ENCODE measurements at places on chromosomes 1 and 21. TPM values are rescaled to one million over a fixed set of nuclear protein-coding genes. Genes with fewer than 3 reads are reported as not detected.

- DNase-seq, result no peak
Measured at GRCh38 chr1:14909920-14910460, 243.6 kb upstream of the TMEM51 start.

The ANKRD45 gene
- total RNA-seq, result not detected

- peak; percentile 63 for DNase-seq
Measured at GRCh38 chr1:159829273-159829634, 2.6 kb downstream of the SLAMF8 start.

DNA sequence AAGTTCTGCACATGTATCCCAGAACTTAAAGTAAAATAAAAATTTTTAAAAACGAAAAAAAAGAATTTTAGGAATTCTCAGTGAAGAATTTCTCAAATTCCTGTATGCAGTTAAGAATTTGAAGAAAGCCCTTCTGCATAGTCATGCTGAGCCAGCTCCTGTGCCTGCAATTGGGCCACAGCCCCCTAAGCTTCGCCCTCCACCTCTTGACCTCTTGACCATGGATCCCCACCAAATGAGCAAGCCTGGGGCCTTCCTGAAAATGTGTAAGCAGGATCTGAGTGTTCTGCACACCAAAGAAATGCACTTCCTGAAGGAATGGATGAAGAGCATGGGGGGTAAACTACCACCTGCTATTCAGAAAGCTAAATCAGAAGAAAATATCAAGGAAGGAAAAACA is 52.0 kb downstream of the NBPF6 start:
- DNase-seq, result no peak

DNA sequence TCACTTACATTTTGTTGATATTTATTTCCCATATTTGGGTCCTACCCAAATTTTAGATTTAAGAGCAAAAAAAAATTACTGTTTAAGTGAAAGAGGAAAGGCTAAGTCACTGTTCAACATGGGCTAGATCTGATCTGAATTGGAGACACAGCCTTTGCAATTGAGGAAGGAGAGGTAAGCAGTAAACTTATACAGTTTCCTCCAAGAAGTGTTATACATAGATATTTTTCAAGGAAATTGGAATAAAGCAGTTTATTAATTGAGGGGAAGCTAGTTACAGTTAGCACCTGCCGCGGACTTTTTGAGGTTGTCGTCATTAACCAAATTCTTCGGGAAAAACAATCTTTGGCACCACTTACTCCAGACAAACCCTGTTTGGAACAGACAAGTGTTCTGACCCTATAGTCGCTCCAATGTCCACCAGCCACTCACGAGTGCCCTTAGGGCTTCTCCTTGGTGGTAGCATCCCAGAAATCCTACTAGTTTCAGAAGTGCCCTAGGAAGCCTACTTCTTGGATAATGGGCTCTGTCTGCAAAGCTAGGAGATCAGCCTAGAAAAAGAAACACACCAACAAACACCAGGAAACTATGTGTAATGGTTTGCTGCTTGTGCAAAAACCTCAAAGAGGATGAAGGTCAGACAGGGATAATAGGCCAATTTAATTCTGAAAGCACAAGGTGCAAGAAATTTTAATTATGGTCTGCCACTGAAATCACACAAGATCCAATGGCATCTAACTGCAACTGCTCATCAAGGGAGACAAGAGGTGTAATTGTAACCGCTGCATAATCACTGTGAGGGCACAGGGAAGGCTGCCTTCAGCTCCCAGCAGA is 2.5 kb downstream of the WLS start:
- DNase-seq, result no peak

The CRP gene
- total RNA-seq, result 3.6 TPM

DNA sequence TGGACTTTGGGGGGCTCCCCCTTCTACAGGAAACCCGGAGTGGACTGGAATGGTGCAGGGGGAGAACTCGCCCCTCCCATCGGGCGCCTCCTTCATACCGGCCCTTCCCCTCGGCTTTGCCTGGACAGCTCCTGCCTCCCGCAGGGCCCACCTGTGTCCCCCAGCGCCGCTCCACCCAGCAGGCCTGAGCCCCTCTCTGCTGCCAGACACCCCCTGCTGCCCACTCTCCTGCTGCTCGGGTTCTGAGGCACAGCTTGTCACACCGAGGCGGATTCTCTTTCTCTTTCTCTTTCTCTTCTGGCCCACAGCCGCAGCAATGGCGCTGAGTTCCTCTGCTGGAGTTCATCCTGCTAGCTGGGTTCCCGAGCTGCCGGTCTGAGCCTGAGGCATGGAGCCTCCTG is at the start of gene TNFRSF14:
Gene TNFRSF14, plus strand, starts transcription at position 95 of the 401 bp plus-strand sequence. Its CDS starts 294 bp downstream, at position 389.
- peak; percentile 29 for DNase-seq

- DNase-seq, result no peak
Measured at GRCh38 chr21:31673321-31673912, 13.9 kb downstream of the SOD1 start.

GRCh38 chr1:221742555-221743415 is 896 bp upstream of the DUSP10 start:
- peak; percentile 96 for DNase-seq

DNA sequence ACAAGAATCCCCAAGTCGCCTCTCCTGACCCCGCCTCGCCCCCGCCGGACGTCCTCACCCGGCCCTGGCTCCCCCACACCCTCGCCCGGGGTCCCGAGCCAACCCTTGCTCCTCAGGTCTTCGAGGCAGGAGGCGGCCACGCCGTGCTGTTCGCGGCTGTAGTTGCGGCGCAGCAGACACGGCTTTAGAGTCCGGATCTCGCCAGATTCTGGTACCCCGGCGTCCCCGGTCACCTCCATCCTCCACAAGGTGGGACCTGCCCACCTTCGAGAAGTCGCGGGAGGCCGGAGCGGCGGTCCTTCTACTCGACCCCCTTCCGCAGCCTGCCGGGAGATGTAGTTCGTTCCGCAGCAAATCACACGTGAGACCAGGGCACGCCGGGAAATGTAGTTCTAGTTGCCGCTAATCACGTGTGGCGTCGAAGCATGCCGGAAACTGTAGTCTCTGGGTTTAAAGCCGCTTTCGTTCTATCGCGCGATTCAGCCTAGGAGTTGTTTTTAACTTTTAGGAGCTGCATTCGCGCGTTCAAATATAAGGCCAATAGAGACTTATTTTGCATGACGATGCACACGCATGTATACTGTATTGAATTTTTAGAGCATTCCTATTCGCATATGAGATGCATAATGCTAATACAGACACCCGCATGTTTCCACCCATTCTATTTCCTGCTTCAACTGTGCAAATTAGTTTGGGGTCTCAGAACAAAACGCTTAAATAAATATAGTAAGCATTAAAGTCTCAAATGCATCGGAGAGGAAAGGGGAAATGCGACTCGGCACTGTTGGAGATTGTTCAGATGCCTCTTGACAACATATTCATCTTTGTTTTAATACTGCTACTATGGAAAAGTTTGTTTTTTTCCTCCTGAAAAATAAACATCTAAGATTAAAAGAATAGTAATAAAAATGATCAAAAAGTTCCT is at the start of gene DFFA:
Gene DFFA, minus strand, starts transcription at position 310 of the 925 bp plus-strand sequence. Its CDS starts 71 bp downstream, at position 239.
- peak; percentile 89 for DNase-seq

DNA sequence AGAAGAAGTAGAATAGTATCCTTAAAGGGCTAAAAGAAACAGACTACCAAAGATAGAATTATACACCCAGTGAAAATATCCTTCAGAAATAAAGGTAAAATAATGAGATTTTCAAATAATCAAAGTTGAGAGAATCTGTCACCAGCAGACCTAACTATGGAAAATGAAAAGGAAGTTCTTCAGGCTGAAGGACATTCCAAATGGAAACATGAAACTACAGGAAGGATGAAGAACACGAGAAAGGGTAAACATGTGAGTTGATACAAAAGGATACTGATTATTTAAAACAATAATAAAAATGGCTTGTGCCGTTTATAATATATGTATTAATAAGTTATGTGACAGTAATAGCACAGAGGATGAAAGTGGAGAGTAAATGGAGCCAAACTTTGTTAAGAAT is 57.1 kb upstream of the SLFNL1 start:
- DNase-seq, result no peak

DNA sequence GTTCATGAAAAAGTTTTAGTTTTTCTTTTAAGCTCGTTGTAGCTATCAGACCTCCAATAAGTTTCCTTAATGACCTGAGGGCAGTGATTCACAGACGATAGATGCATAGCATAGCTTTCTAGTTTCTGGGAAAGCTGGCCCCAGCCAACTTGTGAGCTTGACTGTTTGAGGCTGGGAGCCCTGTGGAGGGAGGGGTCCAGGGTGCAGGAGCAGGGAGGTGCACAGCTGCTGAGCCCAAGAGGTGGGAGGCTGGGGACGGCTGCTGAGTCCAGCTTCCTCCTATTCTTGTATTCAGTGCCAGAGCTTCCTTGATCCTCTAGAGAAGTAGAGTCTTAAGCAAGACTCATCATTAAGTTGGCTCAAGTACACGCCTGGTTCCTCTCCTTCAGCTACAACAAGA is 11.0 kb upstream of the AVPR1B start:
- DNase-seq, result no peak

DNA sequence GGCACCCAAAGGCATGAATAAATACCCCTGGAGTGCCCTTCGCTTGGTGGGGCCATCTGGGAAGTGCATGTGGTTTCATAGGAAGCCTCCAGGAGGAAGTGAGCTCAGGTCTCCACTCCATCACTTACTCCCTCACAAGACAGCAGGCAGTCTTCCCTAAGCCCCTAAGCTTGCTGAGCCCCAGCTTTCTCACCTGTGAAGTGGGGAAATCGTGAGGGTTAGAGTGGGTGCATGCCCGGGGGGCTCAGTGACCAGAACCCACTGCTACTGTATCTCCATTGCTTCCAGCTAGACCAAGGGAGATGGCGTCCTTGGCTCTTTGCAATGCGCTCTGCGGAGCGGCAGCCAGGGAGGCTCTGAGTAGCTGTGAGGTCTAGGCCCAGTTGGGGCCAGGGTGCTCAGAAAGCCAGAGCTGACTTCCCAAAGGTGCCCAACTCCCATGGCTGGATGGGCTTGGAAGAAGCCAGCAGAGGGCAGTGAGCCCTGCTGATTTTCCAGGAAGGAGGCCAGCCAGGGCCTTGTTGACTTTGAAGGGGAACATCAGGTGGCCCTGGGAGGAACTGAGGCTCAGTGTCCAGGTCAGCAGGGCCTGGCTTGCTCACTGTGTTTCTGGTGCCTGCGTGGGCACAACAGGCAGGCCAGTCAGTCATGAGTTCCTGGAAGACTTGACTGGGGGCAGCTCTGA is 27.3 kb downstream of the CDCP2 start:
- peak; percentile 12 for DNase-seq

- peak; percentile 43 for DNase-seq
Measured at GRCh38 chr1:200916152-200916551, 21.5 kb downstream of the INAVA start.

The PTPRF gene
- total RNA-seq, result 318 TPM

DNA sequence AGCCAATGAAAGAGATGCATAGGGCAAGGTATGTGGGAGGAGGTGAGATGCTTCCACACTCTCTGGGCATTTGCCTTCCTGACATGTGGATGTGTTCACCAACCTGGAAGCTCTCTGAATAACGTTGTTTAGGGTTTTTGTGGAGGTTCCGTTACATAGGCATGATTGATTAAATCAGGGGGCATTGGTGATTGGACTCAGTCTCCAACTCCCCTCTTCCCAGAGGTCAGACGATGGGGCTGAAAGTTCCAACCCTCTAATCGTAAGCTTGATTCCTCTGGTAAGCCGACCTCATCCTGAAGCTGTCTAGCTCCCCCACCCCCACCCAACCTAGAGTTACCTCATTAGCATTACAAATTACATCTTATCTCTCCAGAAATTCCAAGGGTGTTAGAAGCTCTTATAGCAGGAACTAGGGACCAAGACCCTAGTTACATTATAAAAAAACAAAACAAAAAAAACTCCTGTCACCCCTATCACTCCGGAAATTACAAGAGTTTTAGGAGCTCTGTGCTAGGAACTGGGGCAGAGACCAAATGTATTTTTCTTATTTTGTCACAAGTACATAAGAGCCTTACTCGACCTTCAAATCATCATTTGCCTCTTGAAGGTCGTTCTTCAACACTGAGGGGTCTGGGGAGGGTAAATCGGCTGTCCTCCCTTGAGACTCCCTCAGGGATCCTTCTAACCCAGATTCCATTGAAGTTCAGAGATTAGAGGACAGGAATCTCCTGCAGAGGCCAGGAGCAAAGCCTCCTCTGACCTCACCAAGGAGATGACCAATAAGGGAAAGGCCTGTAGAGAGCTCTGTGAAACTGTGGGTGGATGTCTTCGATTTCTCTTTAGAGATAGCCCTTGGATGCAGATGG is 58.2 kb downstream of the DNTTIP2 start:
- no peak for DNase-seq

The ECM1 gene
- 2.8 TPM for total RNA-seq

The NPR1 gene
- total RNA-seq, result not detected

The PROK1 gene
- not detected for total RNA-seq

DNA sequence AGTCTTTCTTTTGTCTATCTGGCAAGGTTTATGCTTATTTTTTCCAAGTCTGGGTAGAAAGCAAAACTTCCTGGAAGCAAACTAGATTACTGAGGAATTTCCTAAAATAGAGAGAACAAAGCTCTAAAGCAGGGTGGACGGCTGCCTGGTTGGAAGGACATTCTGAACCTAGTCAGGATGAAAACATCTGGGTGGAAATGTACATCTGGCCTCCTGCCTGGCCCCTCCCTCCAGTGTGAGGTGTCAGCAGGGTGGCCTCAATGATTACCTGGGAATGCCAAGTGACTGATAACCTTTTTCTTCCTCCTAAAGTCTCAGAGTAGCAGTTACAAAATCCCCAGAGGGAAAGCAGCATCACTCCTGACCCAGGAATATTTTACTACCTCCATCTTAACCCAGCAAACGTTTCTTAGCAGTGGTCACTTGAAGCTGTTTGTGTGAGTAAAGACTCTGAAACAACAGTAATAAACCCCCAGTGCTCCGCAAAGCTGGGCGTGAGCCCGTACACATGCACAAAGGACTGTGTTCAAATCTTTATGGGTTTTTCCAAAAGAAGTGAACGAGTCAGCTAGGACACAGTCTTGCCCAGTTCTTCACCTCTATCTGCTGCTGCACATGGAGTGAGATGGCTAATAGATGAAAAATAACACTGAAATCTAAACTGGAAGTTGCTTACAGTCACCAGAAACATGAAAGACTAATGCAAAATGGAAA is 18.9 kb downstream of the ANGPTL7 start:
- DNase-seq, result no peak

DNA sequence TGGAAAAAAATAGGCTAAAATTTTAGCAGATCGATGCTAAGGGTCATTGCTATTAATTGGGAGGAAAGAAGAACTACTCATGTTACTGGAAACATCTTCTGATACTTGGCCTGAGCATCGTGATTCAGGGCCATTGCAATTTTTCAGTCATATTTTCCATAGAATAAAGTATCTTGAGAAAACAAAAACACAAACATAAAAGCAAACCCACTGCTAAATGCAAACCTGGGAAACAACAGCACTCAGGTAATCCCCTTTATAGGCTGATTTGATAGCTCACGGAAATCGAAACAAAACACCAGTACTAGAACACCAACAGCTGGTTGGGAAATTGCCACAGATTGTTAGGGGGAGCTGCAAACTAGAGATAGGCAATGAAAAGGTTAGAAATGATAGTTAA is 172.9 kb upstream of the ESRRG start:
- DNase-seq, result no peak

DNA sequence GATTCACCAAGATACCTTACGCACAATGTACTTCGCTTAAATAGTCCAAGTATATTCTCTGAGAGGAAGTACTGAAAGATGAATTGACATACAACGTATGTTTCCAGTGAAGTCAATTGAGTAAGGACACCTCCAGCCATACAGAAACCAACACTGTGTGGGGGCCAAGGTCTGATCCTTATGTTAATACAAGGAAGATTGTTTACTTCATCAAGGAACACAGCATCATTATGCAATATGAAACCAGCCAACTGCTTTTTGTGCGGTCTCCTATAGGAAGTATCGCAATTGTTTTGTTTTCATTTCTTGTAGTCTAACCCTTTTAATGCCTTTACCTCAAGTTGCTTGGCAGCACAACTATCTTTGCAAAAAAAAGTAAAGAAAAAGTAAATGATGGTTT is 28.2 kb upstream of the TEKT2 start:
- DNase-seq, result no peak
